Kidney (tissue), 22 donors: ENCODE measurements at places on chromosomes 6 and 20. TPM values are rescaled to one million over a fixed set of nuclear protein-coding genes. Genes with fewer than 3 reads are reported as not detected.

GRCh38 chr6:140660295-140660694 is 1285.8 kb upstream of the CITED2 start:
- H3K4me3 ChIP-seq, result no peak overlapping the region
- H3K36me3 ChIP-seq, result no peaks in the 10 kb centered on the region
- DNase-seq, result no peak
- H3K27ac ChIP-seq, result no peak overlapping the region
- no peaks in the 10 kb centered on the region for H3K27me3 ChIP-seq

- no peak overlapping the region for H3K4me3 ChIP-seq
- no peaks in the 10 kb centered on the region for H3K36me3 ChIP-seq
- H3K27me3 ChIP-seq, result no peaks in the 10 kb centered on the region
These were observed 26.2 kb downstream of the CCN2 start for GRCh38 chr6:131924881-131925474.

DNA sequence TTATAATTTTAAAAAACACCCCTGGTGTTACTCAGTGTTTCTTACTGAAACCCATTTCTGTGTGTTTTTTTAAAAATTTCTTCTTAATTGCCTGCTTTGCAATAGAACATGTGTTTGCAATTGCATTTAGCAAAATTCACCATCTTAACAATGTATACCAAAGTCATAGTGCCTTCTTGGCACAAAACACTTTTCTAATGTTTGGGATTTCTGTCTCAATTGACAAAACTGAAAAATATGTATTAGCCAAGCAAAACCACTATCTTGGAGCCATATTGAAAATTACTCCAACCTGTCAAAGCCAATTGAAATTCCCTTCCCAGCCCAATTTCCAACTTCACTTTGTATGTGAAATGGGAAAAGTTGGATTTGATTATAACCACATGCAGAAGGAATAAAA is 88.4 kb upstream of the RSPO3 start:
- no peaks in the 10 kb centered on the region for H3K27me3 ChIP-seq
- no peak overlapping the region for H3K27ac ChIP-seq
- H3K4me3 ChIP-seq, result no peak overlapping the region
- no peak for DNase-seq
- no peaks in the 10 kb centered on the region for H3K4me1 ChIP-seq
- H3K36me3 ChIP-seq, result no peaks in the 10 kb centered on the region

GRCh38 chr20:22866812-22867341 is 168.2 kb upstream of the SSTR4 start:
- H3K4me1 ChIP-seq, result no peaks in the 10 kb centered on the region
- DNase-seq, result no peak
- H3K27me3 ChIP-seq, result no peaks in the 10 kb centered on the region
- no peak overlapping the region for H3K27ac ChIP-seq

DNA sequence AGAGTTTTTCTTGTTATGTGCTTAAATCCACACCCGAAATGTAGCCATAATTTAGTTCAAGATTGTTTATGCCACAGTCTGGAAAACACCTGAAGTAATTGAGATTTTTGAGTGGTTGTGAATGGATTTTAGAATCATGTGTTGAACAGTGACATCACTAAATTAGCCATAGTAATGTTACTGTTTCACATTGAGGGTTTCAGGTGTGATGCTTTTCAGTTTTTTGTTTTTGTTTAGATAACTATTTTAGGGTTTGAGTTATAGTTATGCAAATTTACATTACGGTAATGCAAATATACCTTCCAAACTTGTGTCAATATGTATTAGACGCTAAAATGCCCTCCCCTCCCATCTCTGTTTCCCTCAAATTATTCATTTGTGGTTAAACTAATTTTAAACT is 22.9 kb downstream of the QKI start:
- H3K4me1 ChIP-seq, result peaks cover 7% of the 10 kb centered on the region
- H3K4me3 ChIP-seq, result no peak overlapping the region
- no peaks in the 10 kb centered on the region for H3K36me3 ChIP-seq
- DNase-seq, result no peak
- no peak overlapping the region for H3K27ac ChIP-seq

GRCh38 chr6:19905584-19905983 is 68.4 kb downstream of the ID4 start:
- no peak for DNase-seq
- no peaks in the 10 kb centered on the region for H3K4me1 ChIP-seq
- no peaks in the 10 kb centered on the region for H3K27me3 ChIP-seq
- no peaks in the 10 kb centered on the region for H3K36me3 ChIP-seq
- H3K27ac ChIP-seq, result no peak overlapping the region
- no peak overlapping the region for H3K4me3 ChIP-seq

- no peak for DNase-seq
- no peak overlapping the region for H3K27ac ChIP-seq
- no peak overlapping the region for H3K4me3 ChIP-seq
These were observed 154.7 kb upstream of the RIN2 start for GRCh38 chr20:19603376-19603750.

DNA sequence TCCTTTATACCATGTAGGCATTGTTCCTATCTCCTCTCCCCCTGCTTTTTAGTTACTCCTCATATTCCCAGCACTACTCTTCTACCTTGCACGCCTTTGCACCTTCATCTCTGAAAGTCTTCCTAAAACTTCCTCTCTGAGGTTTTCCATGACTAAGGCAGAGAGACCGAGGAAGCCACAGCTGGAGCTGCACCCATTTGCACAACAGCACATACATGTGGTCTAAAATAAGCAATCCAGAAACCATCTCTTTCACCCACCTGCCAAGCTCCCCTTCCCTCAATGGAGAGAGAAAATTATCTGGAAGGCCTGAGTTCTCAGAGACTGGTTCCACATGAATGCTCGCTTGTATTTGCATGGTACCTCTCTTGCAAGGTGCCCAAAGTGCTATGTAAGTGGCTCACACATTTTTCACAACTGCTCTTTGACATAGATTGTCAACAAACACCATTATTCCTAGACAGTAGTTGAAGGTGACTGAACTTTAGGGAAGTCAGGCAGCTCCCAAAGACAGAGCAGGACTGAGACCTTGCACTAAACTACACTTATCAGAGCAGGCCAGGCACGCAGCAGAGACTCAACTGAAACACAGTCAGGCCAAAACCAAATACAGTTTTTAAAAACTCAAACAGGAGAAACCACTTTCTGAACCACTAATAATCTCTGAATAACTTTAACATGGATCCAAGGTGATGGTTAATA is 313.2 kb downstream of the TFAP2A start:
- H3K4me1 ChIP-seq, result no peaks in the 10 kb centered on the region
- H3K4me3 ChIP-seq, result no peak overlapping the region
- H3K36me3 ChIP-seq, result no peaks in the 10 kb centered on the region
- no peak overlapping the region for H3K27ac ChIP-seq
- DNase-seq, result no peak

- no peaks in the 10 kb centered on the region for H3K27me3 ChIP-seq
- no peak overlapping the region for H3K27ac ChIP-seq
- no peaks in the 10 kb centered on the region for H3K4me1 ChIP-seq
These were observed 143.0 kb downstream of the ERMARD start for GRCh38 chr6:169894377-169894960.

DNA sequence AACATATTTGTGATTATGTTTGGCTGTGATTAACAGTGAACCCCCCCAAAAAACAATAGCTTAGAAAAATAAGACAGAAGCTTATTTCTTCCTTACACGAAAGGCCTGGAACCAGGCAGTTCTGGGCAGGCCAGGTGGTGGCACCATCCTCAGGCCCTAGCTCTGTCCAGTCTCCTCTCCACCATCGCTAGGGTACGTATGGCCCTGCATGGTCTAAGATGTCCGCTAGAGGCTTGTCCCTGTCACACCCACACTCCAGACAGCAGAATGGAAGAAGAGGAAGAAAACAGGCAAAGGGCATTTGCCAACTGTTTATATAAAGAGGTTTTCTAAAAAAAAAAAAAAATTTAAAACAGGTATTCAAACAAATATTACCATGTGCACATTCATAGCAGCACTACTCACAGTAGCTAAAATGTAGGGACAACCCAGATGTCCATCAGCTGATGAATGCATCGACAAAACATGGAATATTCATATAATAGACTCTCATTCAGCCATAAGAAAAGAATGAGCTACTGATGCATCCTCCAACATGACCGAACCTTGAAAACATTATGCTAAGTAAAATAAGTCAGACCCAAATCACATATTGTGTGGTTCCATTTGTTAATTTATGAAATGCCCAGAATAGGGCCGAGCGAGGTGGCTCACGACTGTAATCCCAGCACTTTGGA is 6.7 kb downstream of the TGM3 start:
- no peaks in the 10 kb centered on the region for H3K27me3 ChIP-seq
- H3K36me3 ChIP-seq, result no peaks in the 10 kb centered on the region
- DNase-seq, result no peak
- H3K4me1 ChIP-seq, result peaks cover 2% of the 10 kb centered on the region

GRCh38 chr20:42968746-42969145 is 221.0 kb downstream of the PTPRT start:
- DNase-seq, result no peak
- H3K27me3 ChIP-seq, result no peaks in the 10 kb centered on the region
- H3K4me1 ChIP-seq, result no peaks in the 10 kb centered on the region
- H3K36me3 ChIP-seq, result no peaks in the 10 kb centered on the region
- H3K4me3 ChIP-seq, result no peak overlapping the region

- no peaks in the 10 kb centered on the region for H3K4me1 ChIP-seq
- DNase-seq, result no peak
- H3K36me3 ChIP-seq, result no peaks in the 10 kb centered on the region
- no peaks in the 10 kb centered on the region for H3K27me3 ChIP-seq
These were observed 26.4 kb downstream of the GPX5 start for GRCh38 chr6:28551891-28552666.

DNA sequence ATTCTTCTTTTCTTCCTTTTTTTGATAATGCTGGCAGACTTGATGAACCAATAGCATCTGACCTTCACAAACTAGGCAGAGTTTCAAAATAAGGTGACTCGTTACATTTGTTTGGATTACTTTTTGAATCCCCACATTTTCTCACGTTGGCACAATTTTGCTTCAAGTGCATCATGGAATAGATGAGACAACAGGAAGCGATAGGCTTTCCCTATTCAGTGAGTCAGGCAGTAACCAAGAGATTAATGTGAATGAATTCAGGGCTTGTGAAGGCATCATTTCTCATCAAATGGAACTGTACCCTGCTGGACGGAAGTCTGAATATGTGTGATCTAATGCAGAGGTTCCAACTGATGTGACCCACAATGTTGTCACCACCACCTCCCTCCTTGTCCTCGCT is 10.7 kb downstream of the RFPL4B start:
- H3K27ac ChIP-seq, result no peak overlapping the region
- no peak overlapping the region for H3K4me3 ChIP-seq
- H3K27me3 ChIP-seq, result no peaks in the 10 kb centered on the region
- no peaks in the 10 kb centered on the region for H3K4me1 ChIP-seq

DNA sequence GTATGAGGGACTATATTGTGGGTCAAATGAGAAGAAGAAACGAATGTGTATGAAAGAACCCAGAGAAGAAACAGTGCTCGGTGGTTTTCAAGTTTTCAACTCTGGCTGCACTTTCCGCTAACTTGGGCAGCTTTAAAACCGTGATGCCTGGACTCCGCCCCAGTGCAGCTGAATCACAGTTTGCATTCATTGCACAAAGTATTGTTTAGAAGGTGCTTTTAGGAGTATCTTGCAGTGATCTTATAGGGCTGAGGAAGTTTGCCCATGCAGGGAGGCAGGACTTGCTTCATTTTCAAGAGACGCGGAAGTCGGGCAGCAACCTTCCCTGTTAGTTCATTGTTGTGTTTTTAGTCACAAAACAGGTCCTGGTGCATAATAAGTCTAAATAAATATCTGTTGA is 52.7 kb downstream of the RSPH3 start:
- H3K4me1 ChIP-seq, result no peaks in the 10 kb centered on the region
- no peak for DNase-seq
- no peak overlapping the region for H3K27ac ChIP-seq

GRCh38 chr6:119067091-119067490 is 11.4 kb downstream of the FAM184A start:
- H3K36me3 ChIP-seq, result no peaks in the 10 kb centered on the region
- H3K27me3 ChIP-seq, result no peaks in the 10 kb centered on the region
- H3K4me3 ChIP-seq, result no peak overlapping the region
- no peak for DNase-seq
- H3K4me1 ChIP-seq, result no peaks in the 10 kb centered on the region

DNA sequence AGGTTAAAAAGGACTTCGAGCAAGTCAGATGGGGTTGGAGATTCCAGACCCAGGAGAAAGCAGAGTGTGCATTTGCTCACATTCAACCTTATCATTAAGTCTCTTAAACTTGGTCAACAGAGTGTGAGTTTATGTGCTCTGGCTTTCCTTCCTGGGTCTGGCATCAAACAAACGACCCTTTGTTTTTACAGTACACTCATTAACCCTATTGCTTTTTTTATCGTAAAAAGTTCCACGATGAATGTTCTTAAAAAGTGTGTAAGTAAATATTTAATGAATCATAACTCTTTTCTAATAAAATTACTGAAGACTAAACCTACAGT is 2.5 kb downstream of the FYN start:
- no peaks in the 10 kb centered on the region for H3K27me3 ChIP-seq
- no peak for DNase-seq
- H3K27ac ChIP-seq, result no peak overlapping the region
- H3K4me1 ChIP-seq, result no peaks in the 10 kb centered on the region

DNA sequence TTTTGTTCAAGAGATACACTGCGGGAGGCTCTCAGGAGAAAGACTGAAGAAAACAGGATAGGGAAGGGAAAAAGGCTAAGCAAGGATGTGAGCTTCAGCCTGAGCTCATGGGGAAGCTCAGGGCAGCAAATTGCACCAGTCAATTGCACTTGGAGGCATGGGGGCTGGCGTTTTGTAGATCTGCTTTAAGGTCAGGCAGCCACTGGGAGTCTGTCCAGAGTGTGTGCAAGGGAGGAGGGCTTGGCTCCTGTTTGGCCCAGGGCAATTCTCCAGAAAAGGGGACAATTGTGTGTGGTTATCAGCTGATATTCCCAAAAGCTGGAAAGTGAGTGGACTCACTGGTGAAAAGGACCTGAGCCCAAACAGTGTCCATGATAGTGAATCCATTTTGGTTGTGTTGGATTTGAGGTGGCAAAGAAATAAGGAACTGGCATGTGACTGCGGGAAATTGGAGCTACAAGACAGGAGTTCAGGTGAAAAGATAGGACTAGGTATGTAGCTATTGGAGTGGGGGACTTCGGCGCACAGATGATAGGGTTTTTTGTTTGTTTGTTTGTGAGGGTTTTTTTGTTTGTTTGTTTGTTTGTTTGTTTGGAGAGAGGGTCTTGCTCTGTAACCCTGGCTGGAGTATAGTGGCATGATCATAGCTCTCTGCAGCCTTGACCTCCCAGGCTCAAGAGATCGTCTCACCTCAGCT is 22.3 kb upstream of the IER3 start:
- DNase-seq, result no peak
- peaks cover 19% of the 10 kb centered on the region for H3K4me1 ChIP-seq
- H3K27ac ChIP-seq, result no peak overlapping the region
- H3K27me3 ChIP-seq, result no peaks in the 10 kb centered on the region
- H3K4me3 ChIP-seq, result no peak overlapping the region

- peaks cover 2% of the 10 kb centered on the region for H3K4me1 ChIP-seq
- H3K36me3 ChIP-seq, result no peaks in the 10 kb centered on the region
- peak; percentile 80 for DNase-seq
- H3K4me3 ChIP-seq, result peak within 1 kb of the TSS; percentile 64
- H3K27me3 ChIP-seq, result no peaks in the 10 kb centered on the region
These were observed at the start of gene BFSP1 for GRCh38 chr20:17530716-17531664. Gene BFSP1 (minus strand): TSS chr20:17531379. CDS start chr20:17531329, 50 bp downstream.

GRCh38 chr6:141097471-141097870 is 1035.3 kb upstream of the GJE1 start:
- H3K27me3 ChIP-seq, result no peaks in the 10 kb centered on the region
- H3K27ac ChIP-seq, result no peak overlapping the region
- no peaks in the 10 kb centered on the region for H3K36me3 ChIP-seq
- no peak overlapping the region for H3K4me3 ChIP-seq
- DNase-seq, result no peak

Gene HCRTR2
- polyA plus RNA-seq, result 0.34 TPM

Gene GABRR1
- not detected for polyA plus RNA-seq

Gene LAMA5
- polyA plus RNA-seq, result 94.0 TPM

Gene CDH26
- 0.47 TPM for polyA plus RNA-seq

Gene ARMH2
- not detected for polyA plus RNA-seq

Gene SLC22A16
- not detected for polyA plus RNA-seq
